ENCODE measurements at places on chromosomes 11 and 22.

DNA sequence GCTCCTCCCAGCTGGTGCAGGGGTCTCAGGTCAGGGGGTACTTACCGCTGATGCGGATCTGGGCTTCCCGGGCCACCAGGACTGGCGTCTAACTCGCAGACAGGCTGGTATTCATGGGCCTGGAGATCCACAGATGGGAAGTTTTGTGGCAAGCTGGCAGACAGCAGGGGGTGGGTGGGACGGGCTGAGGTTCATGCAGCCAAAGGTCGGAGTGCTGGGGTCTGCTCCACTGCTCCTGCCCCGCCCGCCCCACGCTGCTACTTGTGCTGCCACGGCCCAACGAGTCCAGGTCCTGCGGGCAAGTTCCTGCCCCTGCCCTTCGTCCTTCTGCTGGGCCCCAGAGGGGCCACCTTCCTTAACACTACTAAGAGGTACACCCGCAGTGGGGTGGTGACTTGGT is 3.1 kb downstream of the ACY3 start:
- DNase-seq = no peak

- no peak for DNase-seq
These were observed 8.4 kb upstream of the CD248 start for GRCh38 chr11:66325263-66325671.

GRCh38 chr22:23898006-23898974 is 4.1 kb downstream of the MIF start:
- no peak for DNase-seq

DNA sequence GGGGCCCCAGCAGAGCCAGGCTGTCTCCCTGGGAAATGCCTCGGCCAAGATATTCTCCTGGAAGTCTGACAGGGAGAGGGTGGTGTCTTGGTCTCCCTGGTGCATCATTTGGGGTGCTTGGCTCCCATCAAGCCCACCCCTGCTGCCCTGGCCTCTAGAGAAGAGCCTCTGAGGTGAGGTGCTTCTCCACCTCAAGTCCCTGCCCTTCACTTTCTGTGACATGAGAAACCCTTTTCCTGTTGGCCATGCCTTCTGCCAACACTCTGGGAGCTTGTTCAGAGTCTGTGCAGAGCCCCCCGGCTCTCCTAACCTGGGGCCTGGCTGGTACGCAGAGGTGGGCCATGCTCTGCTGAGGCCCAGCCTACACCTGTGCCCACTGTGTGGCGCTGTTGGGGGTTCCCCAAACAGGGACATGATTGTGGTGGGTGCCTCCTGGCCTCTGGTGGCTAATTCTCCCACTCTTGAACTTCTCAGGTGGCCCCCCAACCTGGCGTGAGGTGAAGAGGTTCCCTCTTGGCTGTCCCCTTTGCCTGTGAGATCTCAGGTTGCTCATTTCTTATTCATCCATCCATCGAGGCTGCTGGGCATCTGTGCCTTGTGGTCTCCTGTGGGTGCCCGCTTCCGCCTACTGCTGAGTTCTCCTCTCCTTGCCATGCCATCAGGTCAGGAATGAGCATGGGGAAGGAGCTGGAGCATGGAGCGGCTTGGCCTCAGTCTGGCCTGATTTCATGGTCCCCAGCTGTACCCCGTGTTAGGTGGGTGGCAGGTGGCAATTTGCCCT is 19.2 kb upstream of the DGCR8 start:
- no peak for DNase-seq

DNA sequence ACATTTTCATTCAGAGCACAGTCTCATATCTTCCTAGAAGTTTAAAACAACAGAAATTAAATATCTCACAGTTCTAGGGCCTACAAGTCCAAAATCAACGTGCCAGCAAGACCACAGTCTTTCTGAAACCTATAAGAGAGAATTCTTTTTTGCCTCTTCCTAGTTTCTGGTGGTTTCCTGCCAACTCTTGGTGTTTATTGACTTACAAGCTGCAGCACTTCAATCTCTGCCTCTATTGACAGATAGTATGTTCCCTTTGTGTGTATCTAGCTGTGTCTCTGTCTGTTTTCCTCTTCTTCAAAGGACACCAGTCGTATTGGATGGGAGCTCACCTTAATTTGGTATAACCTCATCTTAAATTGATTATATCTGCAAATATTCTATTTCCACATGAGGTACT is 347.5 kb downstream of the DCDC1 start:
- DNase-seq = no peak

- no peak for DNase-seq
These were observed 43.9 kb downstream of the BBOX1 start for GRCh38 chr11:27084518-27084917.

DNA sequence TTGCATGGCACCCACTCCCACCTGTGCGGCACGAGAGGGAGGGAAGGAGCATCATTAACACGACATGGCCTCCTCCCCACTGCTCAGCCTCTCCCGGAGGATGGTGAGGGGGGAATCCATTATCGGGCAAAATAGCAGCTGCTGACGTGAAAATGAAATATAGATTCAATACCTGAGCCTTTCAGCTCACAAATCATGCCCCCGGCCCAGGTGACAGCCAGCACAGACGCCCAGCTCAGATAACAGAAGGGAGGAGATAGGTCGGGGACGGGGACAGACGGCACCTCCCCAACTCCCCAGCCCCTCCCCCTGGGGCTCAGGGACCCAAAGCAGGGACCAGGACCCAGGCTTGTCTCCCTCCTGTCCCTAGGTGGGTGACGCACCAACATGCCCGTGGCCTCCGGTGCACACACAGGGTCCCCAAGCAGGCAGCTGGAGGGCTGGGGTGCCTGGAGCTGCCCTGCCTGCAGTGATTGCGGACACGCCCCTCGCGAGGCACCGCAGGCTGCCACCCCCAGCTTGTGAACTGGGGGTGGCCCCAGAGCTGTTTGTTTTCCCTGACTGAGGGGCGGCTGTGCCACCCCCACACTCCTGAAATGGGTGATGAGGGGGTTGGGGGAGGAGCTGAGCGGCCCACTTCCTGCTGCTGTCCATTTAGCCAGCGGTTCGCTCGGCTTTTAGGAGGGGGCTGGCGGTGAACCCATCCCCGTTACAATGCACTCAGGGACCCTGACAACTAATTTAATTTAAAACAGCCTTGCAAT is 31.7 kb downstream of the FLRT1 start:
- DNase-seq = no peak

GRCh38 chr11:67507864-67508485 is at the start of gene CDK2AP2:
Gene CDK2AP2, minus strand, starts transcription at chr11:67508162. Its CDS starts 80 bp downstream, at chr11:67508082.
- peak; percentile 94 for DNase-seq

DNA sequence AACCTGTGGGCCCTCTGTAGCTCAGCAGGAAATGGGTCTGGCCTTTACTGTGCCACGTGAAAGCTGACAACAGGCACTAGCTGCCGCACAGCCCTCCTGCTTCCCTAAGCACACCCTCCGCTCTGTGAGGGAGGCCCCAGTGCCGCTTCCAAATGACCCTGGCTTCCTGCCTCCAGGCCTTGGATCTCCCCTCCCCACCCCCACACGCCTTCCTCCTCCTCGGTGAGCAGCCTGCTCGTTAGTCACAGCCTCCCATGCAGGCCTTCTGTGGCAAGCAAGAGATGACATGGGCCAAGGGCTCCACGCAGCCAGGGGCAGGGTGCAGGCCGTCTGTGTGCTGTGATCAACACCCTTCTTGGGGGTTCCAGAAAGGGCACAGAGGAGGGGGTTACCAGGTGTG is 15.3 kb upstream of the RASL10A start:
- DNase-seq = no peak

DNA sequence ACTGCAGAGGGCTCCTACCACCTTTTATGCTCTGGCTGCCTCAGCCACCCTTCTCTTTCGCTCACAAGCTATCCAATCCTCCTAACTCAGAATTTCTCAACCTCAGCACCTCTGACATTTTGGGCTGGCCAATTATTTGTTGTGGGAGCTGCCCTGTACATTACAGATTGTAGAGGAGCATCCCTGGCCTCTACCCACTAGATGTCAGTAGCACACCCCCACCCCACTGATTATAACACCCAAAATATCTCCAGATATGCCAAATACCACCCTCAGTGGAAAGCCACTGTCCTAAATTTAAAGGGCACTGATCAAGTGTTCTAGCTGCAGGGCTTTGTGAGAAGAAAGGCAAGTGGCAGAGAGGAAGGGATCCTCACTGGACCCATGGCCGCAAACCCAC is 443.1 kb downstream of the SOX6 start:
- DNase-seq = no peak

DNA sequence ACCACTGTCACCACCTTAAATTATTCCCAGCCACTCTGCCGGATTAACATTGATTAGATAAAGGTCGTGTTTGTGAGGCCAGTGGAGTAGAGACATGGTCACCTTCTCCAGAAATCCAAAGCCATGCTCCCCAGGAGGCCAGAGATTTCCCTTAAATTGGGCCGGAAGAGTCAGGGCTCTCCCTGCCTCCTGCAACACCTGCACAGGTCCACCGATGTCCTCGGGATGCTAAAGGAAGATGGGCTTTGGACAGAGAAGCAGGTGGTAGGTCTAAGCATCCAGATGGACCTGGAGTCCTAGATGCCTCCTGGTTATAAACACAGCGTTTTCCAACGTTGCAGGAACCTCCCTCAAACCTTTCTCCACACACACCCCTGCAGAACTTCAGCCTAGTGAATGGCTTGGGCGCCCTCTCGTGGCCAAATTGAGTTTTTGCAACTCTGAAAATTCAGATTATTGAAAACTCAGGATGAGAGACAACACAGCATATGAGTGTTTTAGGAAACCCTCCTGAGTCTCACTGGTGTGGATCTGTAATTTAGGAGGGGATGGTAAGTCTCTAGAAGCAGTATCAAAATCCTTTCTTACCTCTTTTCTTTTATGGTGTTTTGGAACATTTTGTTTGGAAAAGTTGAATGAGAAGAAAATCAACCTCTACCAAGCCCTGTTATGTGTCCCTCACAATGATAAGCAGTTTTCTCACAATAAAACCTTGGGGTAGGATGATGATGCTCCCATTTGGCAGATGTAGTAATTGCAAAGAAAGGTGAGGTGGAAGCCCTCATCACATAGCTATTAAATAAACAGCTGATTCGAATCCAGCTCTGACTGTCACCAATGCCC is 109.6 kb downstream of the RRAS2 start:
- peak; percentile 64 for DNase-seq

GRCh38 chr11:34647131-34647530 is 26.2 kb downstream of the EHF start:
- no peak for DNase-seq

DNA sequence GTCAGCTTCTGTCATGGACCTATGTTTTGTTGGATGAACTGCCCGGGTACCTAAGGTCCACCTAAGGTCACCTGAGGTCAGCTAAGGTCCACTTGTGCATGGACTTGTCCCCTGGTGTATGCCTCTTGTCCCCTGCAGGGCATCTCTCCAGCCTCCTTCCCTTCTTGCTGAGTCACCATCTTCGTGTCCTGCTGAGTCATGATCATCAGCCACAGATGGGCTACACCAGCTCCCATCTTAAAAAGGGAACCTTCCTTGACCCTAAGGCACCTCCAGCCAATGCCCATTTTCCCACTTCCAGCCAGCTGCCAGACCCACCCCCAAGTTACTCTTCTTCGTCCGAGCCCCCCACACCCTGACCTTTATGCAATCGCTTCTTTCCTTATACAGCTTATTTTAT is 544.9 kb downstream of the TBC1D22A start:
- no peak for DNase-seq

- DNase-seq = no peak
These were observed 4.5 kb downstream of the SYVN1 start for GRCh38 chr11:65129649-65130441.

GRCh38 chr11:88174709-88175568 is at the start of gene RAB38:
Gene RAB38, minus strand, starts transcription at chr11:88175443. Its CDS starts 59 bp downstream, at chr11:88175384.
- DNase-seq = no peak

GRCh38 chr22:43889201-43889859 is 2.5 kb downstream of the PNPLA5 start:
- no peak for DNase-seq

DNA sequence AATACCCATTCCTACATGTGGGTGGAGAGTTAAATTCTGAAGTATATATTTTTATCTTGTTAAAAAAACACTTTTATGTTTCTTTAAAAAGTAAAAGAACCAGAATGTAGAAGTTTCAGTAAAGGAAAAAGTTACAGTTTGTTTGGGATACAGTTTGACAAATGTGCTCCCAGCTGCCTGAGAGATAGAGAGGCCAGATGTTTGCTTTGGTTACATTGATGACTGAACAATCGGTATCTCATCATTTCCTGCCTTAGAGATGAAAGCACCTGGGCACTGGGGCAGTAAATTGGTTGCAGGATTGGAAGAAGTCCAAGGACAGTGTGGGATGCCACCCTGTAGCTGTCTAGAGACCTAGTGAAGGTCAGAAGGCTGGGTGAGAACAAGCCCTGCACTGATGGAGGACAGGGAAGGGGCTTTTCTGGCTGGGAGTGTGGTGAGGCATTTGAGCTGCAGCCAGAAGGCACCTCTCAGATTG is 16.6 kb downstream of the MED15 start:
- DNase-seq = no peak

- no peak for DNase-seq
These were observed 582 bp downstream of the SREBF2 start for GRCh38 chr22:41833369-41834004.

DNA sequence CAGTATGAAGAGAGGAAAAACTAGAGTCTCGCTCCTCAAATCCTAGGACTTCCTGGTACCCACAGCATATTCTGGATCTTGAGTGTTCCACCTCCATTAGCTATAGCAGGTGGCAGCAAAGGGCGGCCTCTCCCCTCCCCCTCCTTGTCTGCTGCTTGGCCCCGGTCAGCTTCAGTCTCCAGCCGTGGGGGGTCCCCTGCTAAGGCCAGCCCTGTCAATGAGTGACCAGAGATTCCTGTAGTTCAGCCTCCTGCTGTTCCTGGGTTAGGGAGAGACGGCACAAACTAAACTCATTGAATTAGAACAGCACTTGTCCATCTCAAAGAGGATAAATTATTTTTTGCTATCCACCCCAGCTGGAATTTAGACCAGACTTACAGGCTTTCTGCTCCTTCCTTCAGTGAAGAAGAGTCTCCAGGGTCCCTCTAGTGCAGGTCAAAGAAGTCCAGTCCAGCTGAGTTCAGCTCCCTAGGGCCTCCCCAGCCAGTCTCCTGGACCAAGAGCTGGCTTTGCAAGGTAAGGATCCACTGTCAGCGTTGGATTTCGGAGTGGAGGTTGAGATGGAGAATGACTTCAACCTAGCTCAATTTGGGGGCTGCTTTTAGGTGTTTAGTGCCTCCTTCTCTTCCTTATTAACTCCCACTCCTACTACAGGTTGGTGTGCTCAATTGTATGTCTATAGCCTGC is 1.1 kb upstream of the PHLDB1 start:
- no peak for DNase-seq

- DNase-seq = no peak
These were observed 1522.6 kb downstream of the FAM181B start for GRCh38 chr11:81211050-81211449.

- DNase-seq = no peak
These were observed 81.4 kb downstream of the PPP6R3 start for GRCh38 chr11:68541991-68542390.

- DNase-seq = no peak
These were observed 169.4 kb upstream of the SYT13 start for GRCh38 chr11:45455536-45455935.

Measured in stimulated activated CD8-positive, alpha-beta memory T cell treated with anti-CD3 and anti-CD28 coated beads, Interleukin-12 subunit alpha, Interleukin-12 subunit beta, amount 100 ng/mL, for 1 hour (primary cell).